ENCODE measurements at places on chromosomes 1 and 21.

DNA sequence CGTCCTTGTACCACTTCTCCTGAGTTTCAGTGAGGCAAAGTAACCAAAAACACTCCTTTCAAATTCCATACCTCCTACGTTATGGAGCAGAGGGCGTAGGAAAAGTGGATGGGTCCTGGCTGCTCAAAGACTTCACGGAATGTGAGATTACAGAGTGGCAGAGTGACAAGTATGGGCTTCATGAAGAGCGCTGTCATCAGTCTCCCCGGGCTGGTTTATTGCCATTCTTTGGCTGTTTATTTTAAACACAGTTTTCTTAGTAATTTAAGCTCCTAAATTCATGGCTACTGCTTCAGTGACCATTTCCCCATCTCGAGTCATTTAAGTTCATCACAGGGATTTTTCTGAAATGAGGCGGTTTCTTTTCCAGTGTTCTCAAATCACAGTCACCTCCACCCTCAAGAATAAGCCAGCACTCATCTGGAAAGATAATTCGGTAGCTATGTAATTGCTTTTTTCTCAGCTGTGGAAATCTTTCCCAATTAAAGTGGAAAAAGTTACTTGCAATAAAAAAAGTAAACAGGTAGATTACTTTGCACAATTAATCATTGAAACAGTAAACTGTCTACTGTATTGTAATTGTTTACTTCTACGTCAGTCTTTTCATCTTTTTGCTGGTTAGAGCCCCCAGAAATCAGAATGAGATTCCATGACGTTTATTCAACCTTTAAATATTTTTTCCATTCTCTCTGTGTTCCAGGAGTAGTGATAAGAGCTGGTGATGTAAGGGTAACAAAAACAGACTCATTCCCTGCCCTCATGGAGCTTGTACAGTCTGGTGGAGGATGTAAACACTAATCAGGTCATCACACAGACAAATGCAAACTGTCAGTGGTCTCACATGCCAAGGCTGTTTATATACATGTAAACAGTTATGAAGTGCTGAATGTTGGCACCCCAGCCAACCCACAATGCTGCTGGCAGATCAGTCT, 3.0 kb upstream of the SMYD2 start:
- no peak for DNase-seq

DNA sequence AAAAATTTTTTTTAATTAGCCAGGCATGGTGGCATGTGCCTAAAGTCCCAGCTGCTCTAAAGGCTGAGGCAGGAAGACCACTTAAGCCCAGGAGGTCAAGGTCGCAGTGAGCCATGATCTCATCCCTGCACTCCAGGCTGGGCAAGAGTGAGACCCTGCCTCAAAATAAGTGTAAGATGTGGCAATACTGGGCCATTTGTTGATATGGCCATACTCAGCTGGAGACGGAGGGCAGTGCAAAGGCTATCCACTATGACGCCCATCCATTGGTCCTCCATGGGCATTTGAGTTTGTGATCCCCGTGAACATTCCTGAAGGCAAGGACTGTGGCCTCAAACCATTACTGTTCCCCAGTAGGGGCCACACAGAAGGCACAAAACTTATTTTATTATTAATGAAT, 1.5 kb downstream of the CASP9 start:
- DNase-seq: no peak

- DNase-seq: no peak
These were observed 52.4 kb upstream of the IGSF21 start for GRCh38 chr1:18055156-18055555.

- no peak for DNase-seq
These were observed 271.3 kb upstream of the B3GALT2 start for GRCh38 chr1:193457676-193458075.

DNA sequence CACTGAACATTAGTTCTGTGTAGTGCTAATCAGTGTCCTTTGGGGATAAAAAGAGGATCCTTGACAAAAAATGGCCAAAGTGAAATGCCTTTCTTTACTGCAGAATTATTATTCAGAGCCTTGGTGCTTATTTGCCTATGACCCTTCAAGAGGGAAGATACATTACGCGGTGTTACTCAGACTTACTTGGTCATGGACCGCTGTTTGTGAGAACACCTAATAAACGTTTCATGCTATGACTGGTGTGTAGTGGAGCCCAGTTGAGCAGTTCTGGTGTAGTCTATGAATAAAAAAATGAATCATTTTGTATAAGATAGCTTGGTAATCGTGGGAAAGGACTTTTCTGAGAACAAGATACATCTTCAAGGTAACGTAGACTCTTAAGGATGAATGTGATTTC, 8.3 kb downstream of the NFYC start:
- no peak for DNase-seq

- DNase-seq: no peak
These were observed 176.4 kb upstream of the PALMD start for GRCh38 chr1:99469550-99469971.

DNA sequence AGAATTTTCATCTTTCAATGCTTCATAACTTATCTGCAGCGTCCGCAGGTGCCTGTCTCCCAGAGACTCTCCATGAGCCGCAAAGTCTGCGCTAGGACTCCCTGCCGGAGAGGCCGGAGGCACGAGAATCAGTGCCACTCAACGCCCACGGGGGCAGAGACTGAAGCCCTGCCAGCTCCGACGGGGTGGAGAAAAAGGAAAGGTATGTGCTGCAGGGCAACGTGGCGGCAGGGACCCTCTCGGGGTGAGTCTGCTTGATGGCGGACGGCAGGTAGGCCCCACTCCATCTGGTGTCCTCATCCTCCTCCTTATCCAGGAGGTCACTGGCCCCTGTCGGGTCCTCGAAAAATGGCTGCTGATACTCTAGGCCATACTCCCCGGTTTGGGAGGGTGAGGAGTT, 21.9 kb upstream of the MRPS14 start:
- DNase-seq: no peak

DNA sequence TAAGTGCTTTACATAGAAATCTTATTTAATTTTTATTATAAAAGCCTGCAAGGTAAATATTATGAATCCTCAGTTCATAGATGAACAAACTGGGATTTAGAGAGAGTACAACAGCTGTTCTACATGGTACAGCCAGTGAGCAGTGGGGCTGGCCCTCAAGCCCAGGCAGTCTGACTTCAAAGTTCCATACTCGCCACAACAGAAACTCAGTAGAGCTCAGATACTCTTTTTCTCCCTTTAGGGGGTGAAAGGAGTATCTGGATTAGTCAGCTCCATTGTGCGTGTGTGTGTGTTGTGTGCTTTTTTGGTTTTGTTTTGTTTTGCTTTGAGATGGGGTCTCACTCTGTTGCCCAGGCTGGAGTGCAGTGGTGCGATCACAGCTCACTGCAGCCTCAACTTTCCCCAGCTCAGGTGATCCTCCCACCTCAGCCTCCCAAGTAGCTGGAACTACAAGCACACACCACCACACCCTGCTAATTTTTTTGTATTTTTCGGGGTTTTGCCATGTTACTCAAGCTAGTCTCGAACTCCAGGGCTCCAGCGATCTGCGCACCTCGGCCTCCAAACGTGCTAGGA, 378.5 kb downstream of the SMYD3 start:
- DNase-seq: no peak

DNA sequence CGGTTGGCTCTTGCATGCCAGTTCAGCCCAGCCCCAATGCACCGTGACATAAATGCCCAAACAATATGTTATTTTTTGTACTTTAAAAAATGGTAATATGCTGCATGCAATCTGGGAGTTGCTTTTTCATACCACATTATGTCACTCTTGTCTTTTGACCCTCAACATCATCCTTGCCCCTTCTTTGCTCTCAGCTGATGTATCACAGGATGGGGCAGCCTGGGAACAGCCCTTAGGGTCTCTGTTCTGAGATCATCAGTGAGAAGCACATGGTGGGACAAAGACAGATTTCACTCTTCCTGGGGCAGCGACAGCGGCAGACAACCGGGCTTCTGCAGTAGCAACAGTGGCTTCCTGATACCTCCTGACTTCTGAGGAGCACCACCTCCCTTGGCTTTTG, 79.5 kb downstream of the SETD4 start:
- no peak for DNase-seq

DNA sequence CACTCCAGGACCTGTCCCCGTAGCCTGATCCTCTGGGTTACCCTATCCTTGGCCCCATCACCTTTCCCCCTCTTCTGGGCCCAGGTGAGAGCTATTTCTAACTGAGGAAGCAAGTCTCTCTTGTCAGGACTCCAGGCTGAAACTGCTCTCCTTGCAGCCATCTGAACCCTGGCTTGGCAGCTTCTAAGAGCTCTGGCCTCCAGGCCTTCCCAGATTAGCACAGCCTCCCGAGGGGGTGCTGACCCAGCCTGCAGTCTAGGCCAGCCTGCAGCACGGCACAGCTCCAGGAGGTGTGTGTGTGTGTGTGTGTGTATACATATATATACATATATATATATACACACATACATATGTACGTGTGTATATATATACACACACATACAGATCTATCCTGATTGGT, 17.4 kb downstream of the CACNA1S start:
- no peak for DNase-seq

DNA sequence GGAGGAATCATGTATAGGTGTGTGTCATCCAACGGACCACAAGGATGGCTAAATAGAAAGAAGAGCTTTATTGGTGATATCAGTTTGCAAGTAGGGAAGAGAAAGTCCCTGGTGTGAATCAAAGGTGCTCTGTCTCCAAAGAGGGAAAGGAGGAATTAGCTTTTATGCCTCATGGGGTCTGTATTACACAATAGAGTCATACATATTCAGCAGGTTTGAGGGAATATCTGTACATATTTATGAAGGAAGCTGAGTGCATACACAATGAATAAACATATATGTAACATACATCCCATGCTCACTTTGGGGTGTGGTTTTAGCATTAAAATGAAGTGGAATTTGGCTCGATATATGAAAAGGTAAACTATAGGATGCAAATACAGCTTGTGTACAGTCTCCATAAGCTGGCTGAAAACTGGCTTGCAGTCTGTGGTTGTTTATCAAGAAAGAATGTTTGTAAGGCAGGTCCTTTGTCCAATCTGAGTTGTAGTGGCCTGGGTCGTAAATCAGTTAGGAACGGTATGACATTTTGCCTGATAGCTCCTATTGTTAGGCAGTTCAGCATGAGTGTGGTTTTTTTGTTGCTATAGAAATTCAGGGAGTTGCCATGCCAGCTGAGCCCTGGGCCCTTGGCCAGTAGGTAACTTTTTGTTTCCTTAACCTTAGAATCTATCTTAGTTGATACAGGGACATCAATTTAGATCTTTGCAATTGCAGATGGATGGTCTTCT, 198.0 kb upstream of the ZP4 start:
- no peak for DNase-seq

DNA sequence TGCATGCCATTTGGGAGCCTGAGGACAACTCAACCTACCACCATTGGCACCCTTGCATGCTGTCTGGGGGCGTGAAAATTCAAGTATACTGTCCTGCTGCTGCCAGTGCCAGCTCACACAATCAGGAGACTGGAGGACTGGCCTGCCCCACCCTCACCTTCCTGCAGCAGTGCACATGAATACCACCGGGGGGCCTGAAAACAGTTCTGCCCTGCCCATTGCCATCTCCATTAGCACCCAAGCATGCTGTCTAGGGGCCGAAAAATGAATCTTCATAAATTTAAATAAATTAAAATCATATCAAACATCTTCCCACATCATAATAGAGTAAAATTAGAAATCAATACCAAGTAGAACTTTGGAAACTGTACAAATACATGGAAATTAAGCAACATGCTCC, 322.1 kb upstream of the TMPRSS15 start:
- no peak for DNase-seq

DNA sequence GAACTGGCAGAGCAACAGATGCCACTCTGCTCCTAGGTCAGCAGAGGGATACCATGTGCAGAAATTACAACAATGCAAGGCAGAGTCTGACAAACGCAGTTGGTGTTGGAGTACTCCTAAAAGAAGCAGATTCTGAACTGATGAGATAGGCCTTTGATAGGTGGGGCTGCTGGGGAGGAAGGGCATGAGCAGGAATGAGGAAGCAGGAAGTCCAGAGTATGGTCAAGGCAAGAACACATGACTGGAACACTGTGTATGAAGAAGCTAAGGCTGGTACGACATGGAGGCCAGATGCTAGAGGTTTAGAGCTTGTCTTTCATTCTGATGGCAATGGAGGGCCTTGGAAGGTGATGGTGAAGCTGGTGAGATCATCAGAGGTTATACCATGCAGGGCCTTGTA, 11.5 kb upstream of the THRAP3 start:
- DNase-seq: no peak

- no peak for DNase-seq
These were observed 11.4 kb downstream of the DOCK7 start for GRCh38 chr1:62676611-62677356.

DNA sequence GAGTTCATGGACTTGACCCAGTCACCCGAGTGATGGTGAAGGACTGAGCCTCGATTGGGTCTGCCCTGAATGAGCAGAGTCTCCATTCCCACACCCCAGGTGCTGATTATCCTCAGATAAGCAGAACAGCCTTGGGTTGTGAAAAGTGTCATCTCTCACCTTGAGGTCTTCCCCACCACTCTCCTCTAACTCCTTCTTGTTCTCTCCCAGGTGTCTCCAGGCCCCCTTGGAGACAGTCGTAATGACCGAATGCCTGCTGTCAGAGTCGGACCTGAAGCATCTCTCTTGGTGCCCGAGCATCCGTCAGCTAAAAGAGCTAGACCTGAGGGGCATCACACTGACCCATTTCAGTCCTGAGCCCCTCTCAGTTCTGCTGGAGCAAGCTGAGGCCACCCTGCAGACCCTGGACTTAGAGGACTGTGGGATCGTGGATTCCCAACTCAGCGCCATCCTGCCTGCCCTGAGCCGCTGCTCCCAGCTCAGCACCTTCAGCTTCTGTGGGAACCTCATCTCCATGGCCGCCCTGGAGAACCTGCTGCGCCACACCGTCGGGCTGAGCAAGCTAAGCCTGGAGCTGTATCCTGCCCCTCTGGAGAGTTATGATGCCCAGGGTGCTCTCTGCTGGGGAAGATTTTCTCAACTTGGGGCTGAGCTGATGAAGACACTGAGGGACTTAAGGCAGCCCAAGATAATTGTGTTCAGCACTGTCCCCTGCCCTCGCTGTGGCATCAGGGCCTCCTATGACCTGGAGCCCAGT, 3.4 kb downstream of the PRAMEF12 start:
- no peak for DNase-seq

DNA sequence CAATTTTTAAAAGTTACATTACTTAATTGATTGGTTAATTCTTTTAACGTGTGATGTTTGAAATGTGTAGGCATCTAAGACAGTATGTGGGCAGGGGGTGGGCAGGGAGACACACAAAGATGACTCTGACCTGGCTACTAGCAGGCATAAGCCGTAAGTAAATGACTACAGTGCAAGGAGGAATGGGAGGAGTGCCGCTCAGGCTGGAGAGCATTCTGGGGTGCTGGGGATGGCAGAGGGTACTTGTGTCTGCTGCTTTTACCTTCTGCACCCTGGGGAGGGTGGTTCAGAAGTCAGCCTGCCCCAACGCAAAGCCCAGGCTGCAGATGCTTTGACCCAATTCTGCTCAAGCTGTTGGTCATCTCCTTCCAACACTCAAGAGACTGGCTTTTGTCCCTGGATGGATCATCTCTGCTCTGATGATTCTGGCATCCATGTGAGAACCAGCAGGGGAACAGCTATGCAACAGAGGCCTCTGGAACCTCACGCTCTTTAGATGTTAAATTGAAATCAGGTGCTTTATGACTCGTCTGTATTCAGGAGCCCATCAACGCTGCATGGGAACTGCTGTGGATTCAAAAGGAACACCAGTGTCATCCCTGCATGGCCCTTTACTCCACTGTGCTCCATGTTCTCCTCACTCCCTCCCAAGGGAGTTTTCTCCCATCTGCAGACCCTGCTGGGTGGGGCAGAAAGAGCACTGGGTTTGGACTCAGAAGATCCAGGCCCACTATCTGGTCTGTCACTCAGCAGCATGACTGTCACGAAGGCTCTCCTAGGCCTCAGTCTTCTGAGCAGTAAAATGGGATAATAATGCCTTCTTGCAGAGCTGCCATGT, 78.8 kb downstream of the FAM78B start:
- DNase-seq: no peak
